Osteoblast (primary cell): ENCODE measurements at places on chromosomes 2 and 18.
A peak's percentile ranks its signal among the peaks of the same experiment; 100 is the strongest.

GRCh38 chr2:27219091-27219490 is 1.9 kb downstream of the CAD start:
- peak; percentile 42 for DNase-seq

DNA sequence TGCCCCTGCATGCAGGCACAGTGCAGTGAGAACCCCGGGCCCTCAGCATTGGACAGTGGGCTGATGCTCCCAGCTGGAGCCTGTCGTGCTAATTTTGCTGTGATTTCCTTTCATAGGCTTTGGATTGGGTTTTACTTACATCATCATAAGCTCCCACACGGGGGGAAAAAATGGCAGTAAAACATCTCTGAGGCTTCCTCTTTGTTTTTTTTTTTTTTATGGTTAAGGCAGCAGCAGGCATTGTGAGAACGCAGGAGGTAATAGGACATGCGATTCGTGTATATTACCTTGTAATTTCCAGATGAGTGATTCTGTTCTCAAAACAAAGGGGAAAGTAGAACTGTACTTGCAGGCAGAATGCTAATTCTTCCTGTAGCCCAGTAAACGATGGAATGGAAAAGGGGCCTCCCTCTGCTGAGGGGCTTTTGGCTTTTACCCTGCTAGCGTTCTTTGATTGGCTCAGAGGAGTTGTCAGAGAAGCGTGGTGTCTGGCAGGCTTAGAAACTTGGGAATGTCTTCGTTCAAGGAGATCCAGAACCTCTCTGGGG is 89.7 kb downstream of the NPAS2 start:
- no peak for DNase-seq

DNA sequence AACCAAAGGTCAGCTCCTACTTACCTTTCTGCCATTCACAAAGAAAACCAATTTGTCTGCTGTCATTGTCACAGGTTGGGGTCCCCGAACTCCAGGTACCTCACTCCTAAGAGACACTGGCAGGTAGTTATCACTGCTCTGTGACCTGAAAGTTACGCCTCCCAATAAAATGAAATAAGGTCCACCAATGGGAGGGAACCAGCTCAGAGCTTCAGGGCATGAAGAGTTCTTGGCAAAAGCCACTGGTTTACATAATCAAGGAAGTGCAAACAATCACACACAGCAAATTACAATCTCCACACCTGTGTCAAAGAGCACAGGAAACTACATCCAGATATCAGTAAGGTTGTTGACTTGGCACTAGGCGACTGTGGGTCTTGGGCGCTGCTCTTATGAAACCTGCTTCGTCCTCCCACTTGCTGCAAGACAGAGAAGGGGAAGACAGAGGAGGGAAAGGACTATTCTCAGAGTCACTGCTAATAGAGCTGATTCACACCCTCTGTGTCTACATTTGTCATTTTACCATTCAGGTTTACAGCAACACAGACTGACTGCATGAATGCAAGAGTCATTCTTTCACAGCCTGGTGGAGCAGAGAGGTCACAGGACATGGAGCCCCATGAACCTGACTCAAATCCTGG is at the start of gene XDH:
Gene XDH (minus strand): TSS at position 142 of the 641 bp plus-strand sequence. CDS start 76 bp downstream, at position 66.
- DNase-seq = no peak

- DNase-seq = peak; percentile 90
These were observed 1.7 kb downstream of the FZD7 start for GRCh38 chr2:202035089-202035940.

DNA sequence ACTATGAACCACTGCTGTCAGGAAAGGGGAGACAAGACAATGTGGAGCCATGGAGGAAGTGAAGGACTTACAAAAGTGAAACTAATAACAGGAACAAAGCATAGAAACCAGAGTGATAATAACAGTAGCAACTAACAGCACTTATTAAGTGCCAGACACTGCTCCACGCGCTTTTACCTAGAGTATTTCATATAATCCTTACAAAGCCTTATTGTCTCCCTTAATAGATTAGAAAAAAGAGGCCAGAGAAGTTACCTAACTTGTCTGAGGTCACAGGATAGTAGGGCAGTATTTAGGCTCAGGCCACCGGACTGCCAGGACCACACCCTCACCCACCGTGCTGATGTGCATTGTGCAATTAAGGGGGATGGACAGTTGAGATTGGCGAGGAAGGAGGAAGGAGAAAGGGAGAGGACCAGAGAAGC is 98.6 kb upstream of the NFU1 start:
- no peak for DNase-seq

DNA sequence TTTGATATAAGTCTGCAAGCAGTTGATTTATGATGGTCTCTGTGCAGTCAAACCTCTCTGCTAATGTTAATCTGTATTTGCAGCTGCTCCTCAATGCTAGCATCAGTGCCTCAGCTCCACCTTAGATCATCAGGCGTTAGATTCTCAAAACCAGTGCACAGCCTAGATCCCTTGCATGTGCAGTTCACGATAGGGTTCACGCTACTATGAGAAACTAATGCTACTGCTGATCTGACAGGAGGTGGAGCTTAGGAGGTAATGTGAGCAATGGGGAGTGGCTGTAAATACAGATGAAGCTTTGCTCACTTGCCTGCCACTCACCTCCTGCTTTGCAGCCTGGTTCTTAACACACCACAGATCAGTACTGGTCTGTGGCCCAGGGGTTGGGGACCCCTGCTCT is 18.4 kb downstream of the RBKS start:
- no peak for DNase-seq

GRCh38 chr18:50839996-50840395 is 20.2 kb upstream of the MRO start:
- no peak for DNase-seq

DNA sequence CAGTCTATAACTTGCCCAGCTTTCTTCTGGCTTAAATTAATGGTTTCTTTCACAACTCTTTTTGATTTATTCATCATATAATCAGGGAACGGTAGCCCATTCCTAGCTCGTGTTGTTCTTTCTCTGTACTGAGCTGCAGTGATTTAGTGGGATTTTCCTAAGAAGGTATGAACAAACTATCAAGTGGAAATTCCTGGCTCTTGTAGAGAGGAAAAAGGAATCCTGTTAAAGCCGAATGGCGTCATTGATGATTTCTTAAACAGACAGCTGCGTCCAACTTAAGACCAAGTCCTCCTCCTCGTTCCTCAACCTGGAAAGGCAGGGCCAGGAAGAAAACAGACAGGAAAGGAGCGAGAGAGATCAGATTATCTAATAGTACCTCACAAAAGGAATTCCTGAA is 69.2 kb upstream of the CABLES1 start:
- no peak for DNase-seq

- DNase-seq = peak; percentile 72
These were observed 17.7 kb downstream of the MPP4 start for GRCh38 chr2:201680743-201681142.

DNA sequence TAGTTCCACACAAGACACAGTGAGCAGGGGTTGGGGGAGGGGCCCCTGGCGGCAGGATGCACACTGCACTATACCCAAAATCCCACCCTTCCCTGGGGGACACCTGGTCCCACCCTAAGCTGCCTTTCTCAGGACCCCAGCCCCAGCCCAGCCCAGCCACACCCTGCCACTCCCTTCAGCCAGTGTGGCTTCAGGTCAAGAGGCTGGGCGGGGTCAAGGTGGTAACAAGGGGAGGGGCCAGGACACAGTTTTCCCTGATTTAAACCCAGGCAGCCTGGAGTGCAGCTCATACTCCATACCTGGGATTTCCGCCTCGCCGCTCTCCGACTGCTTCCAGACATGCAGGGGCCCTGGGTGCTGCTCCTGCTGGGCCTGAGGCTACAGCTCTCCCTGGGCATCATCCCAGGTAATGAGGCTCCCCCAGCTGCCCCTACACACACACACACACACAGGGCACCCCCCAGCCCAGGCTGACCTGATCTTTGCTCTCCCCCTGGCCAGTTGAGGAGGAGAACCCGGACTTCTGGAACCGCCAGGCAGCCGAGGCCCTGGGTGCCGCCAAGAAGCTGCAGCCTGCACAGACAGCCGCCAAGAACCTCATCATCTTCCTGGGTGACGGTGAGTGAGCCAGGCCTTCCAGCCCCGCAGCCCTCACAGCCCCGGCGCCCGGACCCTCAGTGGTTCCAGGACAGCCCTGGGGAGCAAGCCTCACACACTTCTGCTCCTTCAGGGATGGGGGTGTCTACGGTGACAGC is at the start of gene ALPG:
Gene ALPG (plus strand): TSS at position 289 of the 755 bp plus-strand sequence. CDS start 51 bp downstream, at position 340.
- DNase-seq = peak; percentile 69

DNA sequence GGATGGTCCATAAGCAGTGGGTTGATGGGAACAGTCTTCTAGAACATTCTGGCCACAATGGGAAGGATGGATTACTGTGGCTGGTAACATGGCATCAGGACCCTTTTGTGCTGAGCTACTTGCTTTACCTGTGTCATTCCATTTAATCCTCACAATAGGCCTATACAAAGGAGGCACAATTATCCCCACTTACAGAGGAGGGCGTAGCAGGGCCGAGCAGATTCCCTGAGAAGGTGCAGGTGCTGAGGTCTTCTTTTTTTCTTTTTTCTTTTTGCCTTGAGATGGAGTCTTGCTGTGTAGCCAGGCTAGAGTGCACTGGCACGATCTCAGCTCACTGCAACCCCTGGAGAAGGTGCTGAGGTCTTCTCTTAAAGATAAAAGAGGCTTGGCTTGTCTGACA is 6.7 kb upstream of the LRRC30 start:
- no peak for DNase-seq

- peak; percentile 73 for DNase-seq
These were observed 78.4 kb downstream of the SETBP1 start for GRCh38 chr18:44758861-44759631.

DNA sequence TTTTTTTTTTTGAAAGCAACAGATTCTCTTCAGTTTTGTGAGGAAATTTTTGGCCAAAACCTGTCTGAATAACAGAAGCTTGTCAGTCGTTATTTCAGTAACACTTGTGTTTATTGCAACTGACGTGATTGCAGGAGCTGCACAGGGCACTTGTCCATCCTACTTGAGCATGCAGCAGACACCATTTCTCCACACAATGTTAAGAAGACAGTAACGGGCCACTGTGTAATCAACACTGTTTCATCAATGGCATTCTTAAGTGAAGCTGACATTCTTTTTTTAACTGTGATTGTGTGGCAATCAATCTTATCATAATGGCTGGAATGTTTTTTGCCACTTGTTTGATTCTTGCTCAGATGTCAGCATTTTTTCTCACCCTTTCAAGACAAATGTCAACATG is 50.1 kb upstream of the PIEZO2 start:
- no peak for DNase-seq

DNA sequence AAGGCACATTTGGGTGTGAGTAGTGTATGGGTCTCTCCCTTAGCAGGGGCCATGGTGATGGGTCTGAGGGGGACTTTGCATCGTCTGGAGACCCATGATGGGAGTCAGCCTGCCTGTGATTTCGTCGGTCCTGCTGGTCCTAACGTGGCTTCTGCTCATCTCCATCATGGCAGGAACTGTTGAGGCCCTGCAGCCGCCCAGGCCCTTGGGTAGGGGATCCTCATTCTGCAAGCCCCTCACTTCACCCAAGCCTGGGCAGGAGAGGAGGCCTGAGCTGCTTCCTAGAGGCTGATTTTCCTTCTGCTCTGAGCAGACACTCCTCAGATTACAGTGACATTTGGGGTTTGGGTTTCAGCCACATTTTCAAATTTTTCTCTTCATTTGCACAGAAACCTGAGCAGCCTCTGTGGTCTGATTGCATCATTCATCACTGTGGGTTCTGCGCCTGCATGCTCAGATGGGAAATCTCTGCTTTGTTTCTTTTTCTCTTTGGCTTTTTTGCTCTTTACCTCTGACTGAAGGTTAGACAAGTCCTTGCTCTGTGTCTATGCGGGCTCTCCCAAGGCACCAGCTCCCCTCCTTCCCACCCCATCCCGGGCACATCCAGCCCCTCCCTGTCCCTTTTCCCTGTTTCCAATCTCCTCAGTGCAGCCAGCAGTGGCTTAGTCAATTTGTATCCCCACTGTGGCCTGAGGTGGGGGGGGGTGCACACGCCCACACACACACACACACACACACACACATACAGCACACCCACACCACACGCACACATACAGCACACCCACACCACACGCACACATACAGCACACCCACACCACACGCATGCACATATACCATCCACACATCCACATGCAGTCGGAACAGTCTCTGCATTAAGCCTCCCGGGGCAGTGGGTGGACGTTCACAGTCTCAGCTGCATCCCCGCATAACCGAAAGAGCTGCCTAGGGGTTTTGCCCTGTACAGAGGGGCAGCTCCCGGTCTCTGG is 305.4 kb upstream of the HS6ST1 start:
- peak; percentile 98 for DNase-seq

- DNase-seq = no peak
These were observed 29.2 kb downstream of the EPAS1 start for GRCh38 chr2:46326231-46326980.

GRCh38 chr2:33273479-33273878 is 203.0 kb upstream of the RASGRP3 start:
- no peak for DNase-seq

DNA sequence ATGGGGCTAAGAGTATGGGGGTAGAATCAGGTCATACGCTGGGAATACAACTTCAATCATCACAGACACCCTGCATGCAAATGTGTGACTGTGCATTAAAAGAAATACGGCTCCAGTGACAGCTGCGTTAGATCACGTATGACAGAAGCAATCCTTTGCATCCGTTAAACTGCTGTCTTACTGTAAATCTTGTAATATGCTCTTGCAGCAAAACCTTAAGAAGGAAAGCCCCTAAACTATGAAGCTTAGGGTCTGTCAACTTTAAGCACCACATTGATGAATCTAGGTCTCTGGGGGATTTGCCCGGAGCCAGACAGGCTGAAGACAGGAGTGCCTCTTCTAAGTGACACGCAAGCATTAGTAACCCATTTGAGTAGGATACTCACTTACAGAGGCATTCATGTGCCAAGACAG is 84.7 kb upstream of the EML6 start:
- DNase-seq = no peak

DNA sequence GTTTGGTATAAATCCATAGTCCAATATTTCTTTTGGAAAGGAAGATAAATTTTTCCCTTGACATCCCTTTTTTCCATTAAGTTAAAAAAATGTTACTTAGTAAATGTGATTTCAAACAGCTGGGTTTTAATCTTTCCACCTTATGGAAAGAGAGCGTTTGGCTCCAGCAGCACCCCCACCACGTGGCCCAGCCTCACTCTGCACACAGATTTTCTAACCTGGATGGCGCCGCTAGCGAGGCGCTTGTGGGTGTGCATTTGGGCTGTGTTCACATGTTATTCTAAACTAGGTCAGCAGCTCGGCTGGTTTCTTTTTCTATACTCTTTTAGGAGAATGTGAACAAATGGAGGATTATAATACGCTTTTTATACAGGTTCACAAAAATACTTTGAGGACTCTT is 218.0 kb downstream of the LDLRAD4 start:
- DNase-seq = no peak

- no peak for DNase-seq
These were observed 47.6 kb downstream of the RNF152 start for GRCh38 chr18:61845197-61845596.
